ENCODE measurements at places on chromosomes 6 and 20.

DNA sequence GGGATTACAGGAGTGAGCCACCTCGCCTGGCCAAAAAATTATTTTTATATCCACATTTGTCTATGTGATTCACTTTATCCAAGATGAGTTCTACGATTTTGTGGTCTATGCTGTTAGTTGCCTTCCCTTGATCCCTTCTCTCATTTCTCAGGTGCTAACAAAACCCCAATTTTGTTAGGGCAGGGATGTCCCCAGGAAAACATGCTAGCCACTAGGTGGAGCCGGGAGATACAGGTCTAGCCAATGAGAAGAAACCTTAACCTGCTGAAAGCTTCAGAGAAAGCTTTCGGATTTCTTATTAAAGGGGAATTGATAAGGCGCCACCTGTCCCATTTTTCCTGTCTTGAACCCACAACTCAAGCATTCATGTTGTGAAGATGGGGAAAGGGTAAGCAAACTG lies 167.4 kb upstream of the OLIG3 start:
- peak; percentile 64 for DNase-seq

- no peak for DNase-seq
Measured at GRCh38 chr6:35503534-35503933, 6.7 kb upstream of the TEAD3 start.

DNA sequence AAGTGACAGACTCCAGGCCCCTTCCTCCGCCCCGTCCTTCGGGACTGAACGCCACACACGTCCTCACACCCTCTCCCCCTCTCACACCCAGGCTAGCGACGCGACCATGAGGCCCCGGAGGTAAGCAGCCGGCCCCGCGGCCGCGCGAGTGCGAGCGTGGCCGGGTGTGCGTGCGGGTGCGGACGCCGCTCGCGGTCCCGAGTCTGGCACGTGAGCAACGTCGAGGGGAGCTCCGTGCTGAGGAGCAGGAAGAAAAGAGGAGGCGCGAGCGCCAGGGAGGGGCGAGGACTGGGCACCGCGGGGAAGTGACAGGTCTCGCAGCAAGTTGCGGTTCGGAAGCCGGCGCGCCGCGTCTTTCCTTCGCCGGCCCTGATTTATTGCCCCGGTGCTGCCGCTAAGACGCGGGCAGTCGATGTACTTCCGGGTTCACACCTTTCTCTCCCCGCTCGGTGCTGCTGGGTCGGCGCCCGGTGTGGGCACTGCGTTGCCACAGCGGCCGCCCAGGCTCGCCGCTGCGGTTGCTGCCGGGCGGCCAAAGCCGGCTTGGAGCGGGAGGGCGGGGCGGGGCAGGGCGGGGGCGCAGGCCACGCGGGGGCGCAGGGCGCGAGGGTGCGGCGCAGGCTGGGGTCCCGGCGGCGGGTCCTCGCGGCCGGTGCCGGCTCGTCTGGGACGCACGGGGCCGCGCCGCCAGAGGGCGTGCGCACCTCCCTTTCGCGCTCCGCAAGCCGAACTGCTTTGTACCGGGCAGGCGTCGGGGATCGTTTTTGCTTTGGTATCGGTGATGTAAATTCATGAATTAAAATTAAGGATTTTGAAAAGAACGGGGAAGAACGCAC lies 15.8 kb upstream of the LIN28B start:
- peak; percentile 19 for DNase-seq

DNA sequence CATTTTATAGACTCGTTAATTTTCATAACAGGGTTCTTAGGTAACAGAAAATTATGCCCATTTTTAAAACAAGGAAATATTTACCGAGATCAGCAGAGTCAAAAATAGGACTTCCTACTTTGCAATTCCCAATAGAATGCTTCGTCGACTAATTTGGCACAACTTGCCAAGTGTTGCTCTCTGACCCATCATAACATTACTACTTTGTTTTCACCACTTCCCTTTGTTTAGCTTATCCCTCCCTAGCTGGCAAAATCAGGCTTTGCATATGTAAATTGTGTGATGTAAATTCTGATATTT lies 914 bp upstream of the RANBP9 start:
- no peak for DNase-seq

DNA sequence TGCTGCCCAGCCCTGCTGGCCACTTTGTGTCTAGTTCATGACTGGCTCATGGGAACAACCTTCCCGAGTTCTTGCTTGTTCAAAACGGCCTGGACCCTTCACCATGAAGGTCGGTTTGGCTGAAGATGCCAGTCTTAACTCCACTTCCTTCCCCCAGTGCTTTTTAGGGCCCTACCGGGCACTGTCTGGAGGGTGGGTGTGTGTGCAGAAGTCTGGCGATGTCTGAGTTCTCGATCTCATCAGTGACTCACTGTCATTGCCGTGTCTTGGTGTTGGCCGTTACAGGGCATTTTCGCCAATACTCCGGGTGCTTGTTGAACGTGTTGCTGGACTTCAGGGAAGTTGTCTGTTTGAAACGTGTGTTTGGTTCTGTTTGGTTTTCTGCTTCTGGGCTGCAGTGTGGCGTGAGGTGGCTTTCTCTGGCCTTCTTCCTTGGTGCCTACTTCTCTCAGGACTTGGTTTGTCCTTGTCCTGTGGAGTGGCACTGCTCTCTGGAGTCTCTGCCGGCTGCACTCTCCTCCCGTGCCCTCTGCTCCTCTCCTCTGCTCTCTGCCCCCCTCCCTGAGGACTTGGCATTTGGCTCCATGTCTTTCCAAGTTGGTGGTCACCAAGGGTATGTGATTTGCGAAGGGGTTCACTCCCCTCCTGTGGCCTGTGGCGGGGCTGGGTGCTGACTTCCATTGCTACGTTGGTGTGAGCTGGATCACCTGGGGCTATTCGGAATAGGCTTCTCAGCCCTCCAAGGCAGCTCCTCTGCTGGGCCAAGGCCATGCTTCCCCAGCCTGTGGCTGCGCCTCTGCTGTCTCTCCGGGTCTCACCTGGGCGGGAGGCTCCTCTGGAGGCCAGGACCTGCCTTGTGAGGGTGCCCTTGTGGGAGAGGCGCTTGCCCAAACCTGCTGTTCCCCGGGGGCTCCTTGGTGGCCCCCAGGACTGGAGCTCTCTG lies 38.2 kb downstream of the PYGB start:
- DNase-seq = no peak

DNA sequence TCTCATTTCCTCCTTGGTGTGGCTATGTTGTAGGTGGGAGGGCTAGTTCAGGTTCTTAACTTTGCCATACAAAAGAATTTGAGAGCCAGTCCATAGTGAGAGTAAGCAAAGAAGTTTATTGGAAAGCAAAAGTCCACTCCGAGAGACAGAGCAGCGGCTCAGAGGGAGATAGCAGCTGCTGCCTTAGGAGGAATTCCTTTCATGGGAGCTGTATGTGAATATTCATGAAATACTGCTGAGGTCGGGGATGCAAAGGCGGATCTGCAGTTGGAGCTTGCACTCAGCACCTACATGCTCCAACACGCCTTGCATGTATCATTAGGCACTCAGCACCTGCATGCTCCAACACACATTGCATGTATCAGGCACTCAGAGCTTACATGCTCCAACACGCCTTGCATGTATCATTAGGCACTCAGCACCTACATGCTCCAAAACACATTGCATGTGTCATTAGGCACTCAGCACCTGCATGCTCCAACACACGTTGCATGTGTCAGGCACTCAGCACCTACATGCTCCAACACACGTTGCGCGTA lies 54.9 kb downstream of the CDH4 start:
- no peak for DNase-seq

DNA sequence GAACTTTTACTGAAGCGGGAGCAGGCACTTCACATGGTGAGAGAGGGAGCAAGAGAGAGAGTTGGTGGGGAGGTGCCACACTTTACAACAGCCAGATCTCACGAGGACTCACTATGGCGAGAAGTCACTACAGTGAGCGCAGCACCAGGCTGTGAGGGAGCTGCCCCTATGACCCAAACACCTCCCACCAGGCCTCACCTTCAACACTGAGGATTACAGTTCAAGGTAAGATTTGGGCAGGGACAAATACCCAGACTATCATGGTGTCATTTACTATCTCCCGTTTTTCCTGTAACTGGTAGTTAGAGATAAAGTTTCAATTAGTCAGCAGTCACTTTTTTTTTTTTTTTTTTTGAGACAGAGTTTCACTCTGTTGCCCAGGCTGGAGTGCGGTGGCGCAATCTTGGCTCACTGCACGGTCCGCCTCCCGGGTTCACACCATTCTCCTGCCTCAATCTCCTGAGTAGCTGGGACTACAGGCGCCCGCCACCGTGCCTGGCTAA lies 7.8 kb downstream of the RBCK1 start:
- DNase-seq = no peak

GRCh38 chr6:43242908-43243663 lies at the start of gene TTBK1:
Gene TTBK1 (plus strand): TSS chr6:43243481. CDS start chr6:43246661, 3,180 bp downstream.
- peak; percentile 43 for DNase-seq

DNA sequence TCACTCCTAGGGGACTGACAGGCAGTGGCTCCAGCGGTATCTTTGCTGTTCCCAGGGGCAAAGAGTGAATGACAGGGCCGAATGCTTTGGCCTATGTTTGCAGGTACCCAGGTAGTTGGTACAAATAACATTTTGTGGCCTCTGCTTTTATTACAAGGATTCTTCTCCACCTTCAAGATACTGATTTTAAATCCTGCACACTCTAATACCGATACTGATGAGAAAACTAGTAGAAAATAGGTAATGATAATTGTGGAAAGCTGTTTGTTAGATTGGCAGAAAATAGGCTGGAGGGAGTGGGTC lies 772 bp downstream of the HINT3 start:
- no peak for DNase-seq

- no peak for DNase-seq
Measured at GRCh38 chr6:168031411-168031971, 34.0 kb downstream of the KIF25 start.
